Tibial nerve (tissue), 4 donors: ENCODE measurements at places on chromosomes 6 and 20. TPM values are rescaled to one million over a fixed set of nuclear protein-coding genes. Genes with fewer than 3 reads are reported as not detected.
A peak's percentile ranks its signal among the peaks of the same experiment; 100 is the strongest.

Gene JAG1
- total RNA-seq, result 93.1 TPM

Gene ZNF343
- total RNA-seq, result 15.6 TPM

Gene NEURL2
- total RNA-seq, result 11.6 TPM

Gene RBM24
- total RNA-seq, result 3.5 TPM

- H3K36me3 ChIP-seq, result no peaks in the 10 kb centered on the region
- H3K27me3 ChIP-seq, result no peaks in the 10 kb centered on the region
- no peak for DNase-seq
- H3K4me3 ChIP-seq, result no peak overlapping the region
- H3K4me1 ChIP-seq, result peaks cover 7% of the 10 kb centered on the region
- no peak overlapping the region for H3K27ac ChIP-seq
Observed at GRCh38 chr6:109874086-109874485, 104.0 kb upstream of the GPR6 start.

- no peak for DNase-seq
- H3K36me3 ChIP-seq, result no peaks in the 10 kb centered on the region
- H3K4me3 ChIP-seq, result no peak overlapping the region
- no peak overlapping the region for H3K27ac ChIP-seq
- no peaks in the 10 kb centered on the region for H3K27me3 ChIP-seq
Observed at GRCh38 chr6:166419717-166420116, 37.0 kb upstream of the MPC1 start.

- DNase-seq, result no peak
- H3K27ac ChIP-seq, result peak overlapping the region; percentile 81
- H3K36me3 ChIP-seq, result no peaks in the 10 kb centered on the region
- H3K4me3 ChIP-seq, result no peak overlapping the region
Observed at GRCh38 chr20:23654000-23654399, 16.2 kb upstream of the CST3 start.

- DNase-seq, result no peak
- no peak overlapping the region for H3K27ac ChIP-seq
- H3K36me3 ChIP-seq, result no peaks in the 10 kb centered on the region
- no peaks in the 10 kb centered on the region for H3K4me1 ChIP-seq
- H3K27me3 ChIP-seq, result no peaks in the 10 kb centered on the region
Observed at GRCh38 chr6:105746509-105746908, 339.6 kb upstream of the PRDM1 start.

- no peaks in the 10 kb centered on the region for H3K27me3 ChIP-seq
- no peaks in the 10 kb centered on the region for H3K36me3 ChIP-seq
- peak; percentile 84 for DNase-seq
Observed at GRCh38 chr6:142945049-142945445, at the start of gene HIVEP2. Gene HIVEP2 (minus strand): TSS chr6:142945176. CDS start chr6:142774738, 170,438 bp downstream.

- H3K27me3 ChIP-seq, result no peaks in the 10 kb centered on the region
- DNase-seq, result no peak
- H3K27ac ChIP-seq, result no peak overlapping the region
- H3K36me3 ChIP-seq, result no peaks in the 10 kb centered on the region
- no peaks in the 10 kb centered on the region for H3K4me1 ChIP-seq
Observed at GRCh38 chr20:24051160-24051559, 62.6 kb upstream of the GGTLC1 start.

DNA sequence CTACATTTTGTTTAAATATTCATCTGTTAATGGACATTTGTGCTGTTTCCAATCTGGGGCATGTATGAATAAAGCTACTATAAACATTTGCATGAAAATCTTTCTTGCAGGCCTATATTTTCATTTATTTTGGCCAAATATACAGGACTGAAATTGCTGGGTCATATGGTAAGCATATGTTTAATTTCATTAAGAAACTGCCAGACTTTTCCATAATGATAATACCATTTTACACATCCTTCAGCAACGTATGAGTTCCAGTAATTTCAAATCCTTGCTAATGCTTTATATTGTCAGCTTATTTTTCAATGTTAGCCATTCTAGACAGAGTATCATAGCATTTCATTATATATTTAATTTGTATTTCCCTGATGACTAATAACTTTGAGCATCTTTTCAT is 51.0 kb downstream of the GPR6 start:
- H3K27me3 ChIP-seq, result no peaks in the 10 kb centered on the region
- DNase-seq, result no peak
- H3K4me3 ChIP-seq, result no peak overlapping the region
- H3K36me3 ChIP-seq, result no peaks in the 10 kb centered on the region
- H3K27ac ChIP-seq, result no peak overlapping the region

DNA sequence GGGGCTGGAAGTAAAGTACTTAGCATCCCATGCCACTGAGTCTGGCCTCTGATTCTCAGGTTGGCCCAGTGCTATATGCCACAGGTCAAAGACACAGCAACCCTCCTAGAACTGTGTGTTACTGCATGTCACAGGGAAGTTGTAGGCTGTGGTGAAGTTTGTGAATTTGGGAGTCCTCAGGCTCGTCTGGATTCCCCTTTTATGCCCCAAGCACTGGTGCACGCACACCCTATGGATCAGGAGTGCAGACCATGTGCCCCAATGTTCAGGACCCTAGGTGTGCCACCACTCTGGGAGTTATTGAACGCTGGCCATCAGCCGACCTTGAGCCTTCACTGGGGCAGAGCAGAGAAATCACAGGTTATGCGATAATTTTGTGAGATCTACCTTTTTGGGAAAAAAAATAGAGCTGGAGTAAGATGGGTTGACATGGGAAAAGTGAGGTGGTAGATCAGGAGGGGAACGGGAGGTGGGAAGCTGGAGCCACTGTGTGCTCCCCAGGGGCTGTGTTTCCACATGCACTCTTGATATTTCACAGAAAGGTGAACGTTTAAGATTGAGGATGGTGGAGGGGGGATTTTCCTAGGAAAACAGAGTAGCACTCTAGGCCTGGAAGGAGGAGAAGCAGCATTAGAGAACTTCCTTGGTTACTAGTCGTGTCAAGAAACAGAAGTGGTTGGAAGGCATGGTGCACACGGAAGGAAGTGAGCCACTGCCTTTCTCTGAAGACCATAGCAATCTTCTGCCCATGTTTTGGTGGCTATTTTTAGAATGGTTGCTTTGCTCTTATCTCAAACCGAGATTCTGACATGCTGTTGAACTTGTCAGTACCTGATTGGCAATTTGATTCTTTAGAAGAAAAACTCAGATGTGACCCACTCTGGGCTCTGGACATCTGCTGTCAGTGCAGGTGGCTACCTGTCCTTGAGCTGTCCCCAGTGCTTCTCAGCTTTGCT is 44.1 kb downstream of the DUSP22 start:
- no peak for DNase-seq
- H3K27me3 ChIP-seq, result no peaks in the 10 kb centered on the region

DNA sequence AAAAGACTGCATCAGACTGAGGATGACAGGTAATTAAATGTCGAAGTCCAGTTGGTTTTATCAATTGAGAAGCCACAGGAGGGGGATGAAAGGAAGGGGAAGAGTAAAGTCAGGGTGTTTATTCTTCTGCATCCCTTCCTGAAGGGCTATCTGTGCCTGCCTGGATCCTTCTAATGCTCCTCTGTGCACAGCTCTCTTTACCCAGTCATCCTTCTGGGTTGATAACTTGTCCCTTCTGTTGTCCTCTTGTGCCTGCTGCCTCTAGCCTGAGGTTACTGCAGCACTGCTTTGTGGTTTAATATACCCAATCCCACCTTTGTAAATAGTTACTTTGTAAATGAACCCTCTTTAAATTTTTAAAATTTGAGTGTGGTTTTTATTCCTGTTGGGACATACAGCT is 1127.3 kb downstream of the EPHA7 start:
- H3K27me3 ChIP-seq, result no peaks in the 10 kb centered on the region
- H3K36me3 ChIP-seq, result no peaks in the 10 kb centered on the region
- no peaks in the 10 kb centered on the region for H3K4me1 ChIP-seq
- H3K27ac ChIP-seq, result no peak overlapping the region
- no peak for DNase-seq
- no peak overlapping the region for H3K4me3 ChIP-seq

- no peaks in the 10 kb centered on the region for H3K27me3 ChIP-seq
- no peak overlapping the region for H3K27ac ChIP-seq
- no peak overlapping the region for H3K4me3 ChIP-seq
- no peak for DNase-seq
Observed at GRCh38 chr20:8118039-8118438, 14.0 kb upstream of the PLCB1 start.

DNA sequence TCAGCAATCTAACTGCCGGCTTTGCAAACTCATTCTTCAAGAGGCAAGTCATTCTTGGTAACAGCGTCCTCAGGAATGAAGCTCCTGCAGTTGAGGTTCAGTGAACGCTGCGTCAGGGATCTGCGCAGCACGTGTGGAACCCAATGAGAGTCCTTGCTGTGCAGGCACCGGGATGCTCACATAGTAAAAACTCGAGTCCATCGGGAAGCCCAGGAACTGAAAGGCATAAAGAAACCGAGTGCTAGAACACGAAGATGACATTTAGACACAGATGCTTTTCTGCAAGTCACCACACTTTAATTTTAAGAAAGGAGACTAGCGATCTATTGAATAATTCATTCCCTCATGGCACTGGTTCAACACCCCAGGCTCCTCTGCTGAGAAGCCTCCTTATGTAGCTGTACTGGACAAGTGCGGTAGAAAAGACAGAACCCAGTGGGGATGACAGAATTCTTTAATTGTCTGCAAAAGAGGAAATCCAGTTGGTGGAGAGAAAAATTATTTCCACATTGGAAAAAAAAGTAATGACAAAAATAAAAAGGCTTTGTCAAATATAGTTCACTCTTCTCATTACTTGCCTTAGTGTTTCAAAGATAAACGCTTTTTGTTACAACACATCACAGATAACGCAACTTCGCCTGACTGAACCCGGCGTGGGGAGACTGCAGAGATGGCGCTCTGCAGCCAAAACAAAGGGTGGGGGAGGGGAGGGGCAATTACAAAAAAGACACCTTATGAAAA is 1.9 kb upstream of the AFDN start:
- H3K4me1 ChIP-seq, result no peaks in the 10 kb centered on the region
- no peak overlapping the region for H3K27ac ChIP-seq
- DNase-seq, result peak; percentile 20
- no peaks in the 10 kb centered on the region for H3K36me3 ChIP-seq
- H3K27me3 ChIP-seq, result no peaks in the 10 kb centered on the region

DNA sequence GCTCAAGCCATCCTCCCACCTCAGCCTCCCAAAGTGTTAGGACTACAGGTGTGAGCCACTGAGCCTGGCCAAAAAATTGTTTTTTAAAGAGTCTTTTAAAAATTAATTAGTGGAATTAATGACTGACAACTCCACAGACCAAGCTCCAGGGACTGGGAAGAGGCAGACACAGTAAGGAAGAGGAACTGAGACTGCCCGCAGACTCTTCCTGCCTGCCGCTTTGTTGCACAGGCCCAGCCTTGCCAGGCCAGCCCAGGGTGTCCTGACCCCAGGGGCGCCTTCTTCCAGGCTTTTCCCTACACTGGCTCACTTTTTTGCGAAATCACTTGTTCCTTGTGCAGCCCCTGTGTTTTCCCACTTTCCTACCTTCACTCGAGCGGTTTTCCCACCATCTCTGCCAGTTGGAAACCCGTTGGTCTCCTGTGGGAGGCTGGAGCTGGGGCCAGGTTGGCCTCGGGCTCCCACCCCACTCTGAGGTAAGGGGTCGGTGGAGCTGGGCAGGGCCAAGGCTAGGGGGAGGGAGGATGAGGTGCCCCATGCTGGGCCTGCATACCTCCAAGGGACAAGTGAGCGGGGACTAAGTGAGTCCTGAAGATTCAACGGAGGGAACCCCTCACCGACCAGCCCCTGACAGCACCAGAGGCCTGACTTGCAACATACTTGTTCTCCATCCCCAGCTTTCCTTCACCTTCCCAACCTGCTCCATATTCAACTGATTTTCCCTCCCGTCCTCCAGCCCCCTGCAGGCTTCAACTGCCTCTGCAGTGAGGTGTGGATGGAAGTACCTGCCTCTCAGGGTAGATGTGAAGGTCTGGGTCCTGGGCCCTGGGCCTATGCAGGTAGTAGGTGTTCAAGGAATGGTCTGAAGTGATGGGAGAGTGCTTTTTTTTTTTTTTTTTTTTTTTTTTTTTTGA is 23.5 kb upstream of the SMIM29 start:
- H3K27me3 ChIP-seq, result no peaks in the 10 kb centered on the region
- H3K36me3 ChIP-seq, result no peaks in the 10 kb centered on the region
- no peak for DNase-seq
- H3K4me3 ChIP-seq, result no peak overlapping the region

DNA sequence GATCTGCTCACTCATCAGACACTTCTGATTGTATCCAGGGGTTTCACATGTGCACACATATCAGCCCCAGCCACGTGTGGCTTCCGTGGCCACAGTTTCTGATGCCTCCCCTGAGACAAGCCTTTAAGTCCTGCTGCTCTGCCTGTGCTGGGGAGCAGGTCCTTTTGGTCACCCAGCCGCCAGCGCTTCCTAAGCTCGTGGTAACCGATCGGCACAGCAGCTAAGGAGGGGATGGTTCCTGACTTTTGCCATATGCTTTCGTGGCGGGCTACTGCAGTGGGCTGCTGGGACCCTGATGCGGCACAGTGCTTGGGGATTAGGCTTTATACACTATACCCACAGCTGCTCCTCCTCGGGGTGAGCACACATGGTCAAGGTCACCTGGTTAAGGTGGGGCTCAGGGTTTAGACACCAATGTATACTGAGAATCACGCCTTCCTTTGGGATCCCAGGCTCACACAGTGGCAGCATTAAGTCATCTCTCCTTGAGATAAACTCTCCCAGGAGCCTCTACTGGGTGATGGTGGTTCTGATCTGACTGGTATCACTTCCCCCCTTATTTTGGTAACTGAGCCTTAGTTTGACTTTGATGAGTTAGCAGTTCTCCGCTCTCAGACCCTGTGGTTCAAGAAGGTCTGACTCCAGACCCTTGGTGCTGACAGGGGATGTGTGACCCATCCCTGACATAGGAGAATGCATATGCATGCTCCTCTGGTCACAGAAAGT is 85.9 kb upstream of the KCNG1 start:
- H3K36me3 ChIP-seq, result no peaks in the 10 kb centered on the region
- no peak overlapping the region for H3K27ac ChIP-seq
